ENCODE measurements at places on chromosomes 11 and 22.

- DNase-seq = no peak
These were observed 3.6 kb downstream of the BCL9L start for GRCh38 chr11:118921929-118922744.

- no peak for DNase-seq
These were observed 825.6 kb downstream of the TBC1D22A start for GRCh38 chr22:47587861-47588577.

DNA sequence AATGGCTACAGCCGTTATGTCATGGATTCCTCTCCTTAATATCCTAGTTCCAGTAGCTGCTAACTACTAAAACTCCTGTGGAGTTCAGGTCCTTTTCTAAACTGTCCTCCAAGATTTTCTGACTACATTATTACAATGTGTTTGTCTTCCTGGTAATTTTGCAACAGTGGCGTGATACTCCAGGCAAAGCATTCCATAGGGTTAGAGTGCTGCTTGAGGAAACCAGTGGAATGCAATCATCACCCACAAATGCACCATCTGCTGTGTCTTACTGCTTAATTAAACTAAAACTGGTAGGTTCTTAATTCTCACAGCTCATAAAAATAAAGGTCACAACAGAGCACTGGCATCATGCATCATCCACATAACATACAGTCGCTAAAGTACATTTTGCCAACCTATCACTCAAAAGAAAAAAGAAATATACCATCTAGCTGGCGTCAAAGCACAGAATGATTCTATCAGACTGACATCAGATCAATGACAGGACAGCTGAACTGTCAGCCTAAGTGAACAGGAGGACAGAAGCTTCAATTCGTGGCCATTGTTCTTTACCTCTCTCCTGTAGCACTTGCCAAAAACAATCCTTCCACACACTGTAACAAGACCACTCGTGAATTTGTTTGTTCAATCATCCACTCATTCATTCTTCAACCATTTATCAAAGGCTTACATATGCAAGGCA, 182.5 kb downstream of the CADM1 start:
- no peak for DNase-seq

DNA sequence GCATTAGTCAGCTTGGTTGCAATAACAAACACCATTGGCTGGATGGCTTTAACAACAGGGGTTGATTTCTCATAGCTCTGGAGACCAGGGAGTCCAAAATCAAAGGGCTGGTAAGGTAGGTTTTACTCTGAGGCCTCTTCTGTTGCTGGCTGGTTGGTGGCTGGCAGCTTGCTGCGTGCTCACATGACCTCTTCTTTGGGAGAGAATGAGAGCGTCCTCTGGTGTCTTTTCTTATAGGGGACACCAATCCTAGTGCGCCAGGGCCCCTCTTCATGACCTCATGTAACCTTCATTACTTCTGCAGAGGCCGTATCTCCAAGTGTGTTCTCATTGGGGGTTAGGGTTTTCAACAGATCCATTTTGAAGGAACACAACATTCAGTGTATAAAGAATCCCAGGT, 1308.3 kb downstream of the TBC1D22A start:
- DNase-seq = no peak

DNA sequence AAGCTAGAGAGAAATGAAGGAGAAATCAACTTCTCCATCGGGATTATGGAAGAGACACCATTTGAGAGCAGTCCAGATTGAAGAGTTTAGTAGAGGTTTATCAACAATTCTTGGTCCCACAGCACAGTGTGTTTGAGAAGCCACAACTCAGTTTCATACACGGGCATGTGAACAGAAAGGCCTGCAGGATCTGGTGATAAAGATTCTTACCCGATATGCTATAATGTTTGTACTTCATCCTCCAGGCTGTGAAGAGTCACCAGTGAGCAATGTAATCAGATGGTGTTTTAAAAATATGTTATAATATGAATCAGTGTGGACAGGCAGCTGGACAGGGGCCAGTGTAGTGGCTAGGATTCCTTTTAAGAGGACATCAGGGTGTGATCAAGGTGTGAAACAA, 29.7 kb upstream of the VWA5A start:
- DNase-seq = no peak

DNA sequence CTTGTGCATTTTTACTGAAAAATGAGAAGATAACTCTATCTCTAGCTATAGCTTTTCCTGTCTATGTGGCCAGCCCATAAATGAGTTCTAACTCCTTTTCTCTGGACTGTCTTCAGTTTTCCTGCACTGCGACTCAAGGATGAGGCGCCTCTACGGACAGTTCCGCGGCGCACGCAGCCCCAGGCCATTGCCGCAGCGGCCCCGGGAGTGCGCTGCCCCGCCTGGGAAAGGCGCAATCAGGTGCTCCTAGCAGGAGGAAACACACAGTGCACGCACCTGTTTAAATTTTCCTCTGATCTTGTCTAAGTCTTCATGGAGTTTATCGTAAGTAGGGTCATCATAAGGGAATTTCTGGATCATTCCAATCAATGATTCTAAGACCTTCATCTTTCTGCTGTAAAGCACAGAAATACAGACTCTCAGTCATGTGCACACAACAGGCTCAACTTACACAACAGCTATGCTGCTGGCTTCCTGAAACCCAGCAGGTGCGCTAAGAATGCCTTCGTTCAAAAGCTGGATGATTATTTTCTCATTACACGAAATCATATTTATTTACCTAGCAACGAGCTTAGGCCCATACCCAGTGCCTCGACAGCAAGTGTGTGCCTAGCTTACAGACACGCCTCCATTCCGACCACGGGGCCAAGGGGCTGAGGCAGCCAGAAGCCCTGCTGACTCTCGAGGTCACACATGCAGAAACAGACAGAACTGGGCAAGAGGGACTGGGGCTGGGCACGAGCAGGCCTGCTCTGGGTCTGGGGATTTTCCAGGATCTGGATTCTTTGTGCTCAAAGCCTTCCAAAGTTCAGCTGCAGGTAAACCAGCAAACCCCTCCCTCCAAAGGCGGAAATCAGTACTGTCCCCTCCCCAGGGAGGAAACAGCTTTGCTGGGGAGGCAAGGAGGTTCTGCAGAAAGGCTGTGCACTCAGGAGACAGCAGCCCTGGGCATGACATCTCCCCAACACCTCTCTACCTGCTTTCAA, 7.2 kb downstream of the LTO1 start:
- DNase-seq = no peak

GRCh38 chr11:70661761-70662501, 263.6 kb downstream of the CTTN start:
- DNase-seq = no peak

- DNase-seq = no peak
These were observed 365.0 kb downstream of the TBC1D22A start for GRCh38 chr22:47127441-47127871.

- no peak for DNase-seq
These were observed at the start of gene TAGLN for GRCh38 chr11:117199053-117199915. TAGLN (plus strand) TSS chr11:117199370; CDS start chr11:117203014, 3,644 bp downstream.

All from stimulated activated CD4-positive, alpha-beta T cell treated with anti-CD3 and anti-CD28 coated beads, Interleukin-15, amount 100 ng/mL, for 1 hour (primary cell).